Heart left ventricle (tissue), 16 donors: ENCODE measurements at places on chromosomes 1 and 21. TPM values are rescaled to one million over a fixed set of nuclear protein-coding genes. Genes with fewer than 3 reads are reported as not detected.

- no peak for DNase-seq
Measured at GRCh38 chr1:221343607-221344006, 398.3 kb downstream of the DUSP10 start.

Gene MATN1
- not detected for polyA plus RNA-seq

Gene KRTAP19-6
- not detected for polyA plus RNA-seq

- no peak for DNase-seq
Measured at GRCh38 chr1:10916991-10917390, 95.5 kb upstream of the TARDBP start.

GRCh38 chr1:244276646-244277045 lies 175.1 kb downstream of the ADSS2 start:
- no peak for DNase-seq

Gene VWA5B1
- polyA plus RNA-seq: 0.04 TPM

DNA sequence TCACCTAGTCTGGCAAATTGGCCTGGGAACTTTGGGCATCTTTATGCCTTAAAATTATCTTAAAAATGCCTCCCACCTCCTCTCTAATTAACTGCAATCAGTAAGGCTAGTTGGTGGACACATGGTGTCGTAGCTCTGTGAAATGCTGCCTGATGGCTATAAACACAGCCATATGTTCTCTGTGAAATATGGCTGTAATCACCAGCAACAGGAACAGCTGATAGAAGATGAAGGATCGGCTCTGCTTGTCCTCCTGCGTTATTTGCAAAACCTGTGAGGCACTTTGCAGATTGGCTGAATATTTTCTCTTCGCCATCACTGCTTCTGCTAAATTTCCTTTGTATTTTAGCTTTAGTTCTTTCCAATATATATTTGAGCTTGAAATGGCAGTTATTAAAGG lies 419.6 kb downstream of the RWDD3 start:
- no peak for DNase-seq

DNA sequence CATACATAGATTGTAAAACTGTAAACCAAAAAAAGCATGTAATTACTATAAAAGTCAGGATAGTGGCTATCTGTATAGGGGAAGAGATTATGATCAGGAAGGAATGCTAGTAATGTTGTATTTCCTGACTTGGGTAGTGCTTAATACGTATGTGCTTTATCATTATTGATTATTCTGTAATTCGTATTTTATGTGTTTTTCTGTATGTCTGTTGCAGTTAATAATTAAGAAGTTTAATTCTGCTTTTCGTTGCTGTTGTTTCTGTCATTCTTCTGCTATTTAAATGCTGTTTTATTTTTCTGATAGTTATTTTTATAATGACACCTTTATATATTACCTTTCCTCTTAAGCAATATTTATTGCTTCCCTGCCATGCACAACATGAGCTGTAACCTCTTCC lies 29.3 kb upstream of the TRIM33 start:
- no peak for DNase-seq

GRCh38 chr1:56029319-56030003 lies 549.9 kb downstream of the PLPP3 start:
- DNase-seq: no peak

GRCh38 chr1:32275424-32275823 lies 16.5 kb upstream of the HDAC1 start:
- DNase-seq: no peak

DNA sequence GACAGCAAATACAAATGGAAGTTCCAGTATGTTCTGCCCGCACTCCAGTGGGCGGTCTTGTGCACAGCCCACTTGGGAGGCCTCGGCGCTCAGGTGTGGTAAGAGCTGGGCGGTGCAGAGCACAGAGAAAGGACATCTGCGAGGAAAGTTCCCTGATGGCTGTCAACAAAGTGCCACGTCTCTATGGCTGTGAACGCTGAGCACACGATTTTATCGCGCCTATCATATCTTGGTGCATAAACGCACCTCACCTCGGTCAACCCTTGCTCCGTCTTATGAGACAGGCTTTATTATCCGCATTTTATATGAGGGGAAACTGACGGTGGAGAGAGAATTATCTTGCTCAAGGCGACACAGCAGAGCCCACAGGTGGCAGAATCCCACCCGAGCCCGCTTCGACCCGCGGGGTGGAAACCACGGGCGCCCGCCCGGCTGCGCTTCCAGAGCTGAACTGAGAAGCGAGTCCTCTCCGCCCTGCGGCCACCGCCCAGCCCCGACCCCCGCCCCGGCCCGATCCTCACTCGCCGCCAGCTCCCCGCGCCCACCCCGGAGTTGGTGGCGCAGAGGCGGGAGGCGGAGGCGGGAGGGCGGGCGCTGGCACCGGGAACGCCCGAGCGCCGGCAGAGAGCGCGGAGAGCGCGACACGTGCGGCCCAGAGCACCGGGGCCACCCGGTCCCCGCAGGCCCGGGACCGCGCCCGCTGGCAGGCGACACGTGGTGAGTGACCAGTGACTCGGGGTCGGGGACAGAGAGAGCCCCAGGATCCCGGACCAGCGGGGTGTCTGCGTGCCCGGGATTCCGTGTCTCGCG lies at the start of gene IL12RB2:
Gene IL12RB2 (plus strand): TSS at position 623 of the 810 bp plus-strand sequence. CDS start 12,496 bp downstream, outside the sequence.
- DNase-seq: peak; percentile 54

Gene PODN
- 5.2 TPM for polyA plus RNA-seq

GRCh38 chr1:212656730-212657129 lies 42.9 kb downstream of the BATF3 start:
- no peak for DNase-seq

DNA sequence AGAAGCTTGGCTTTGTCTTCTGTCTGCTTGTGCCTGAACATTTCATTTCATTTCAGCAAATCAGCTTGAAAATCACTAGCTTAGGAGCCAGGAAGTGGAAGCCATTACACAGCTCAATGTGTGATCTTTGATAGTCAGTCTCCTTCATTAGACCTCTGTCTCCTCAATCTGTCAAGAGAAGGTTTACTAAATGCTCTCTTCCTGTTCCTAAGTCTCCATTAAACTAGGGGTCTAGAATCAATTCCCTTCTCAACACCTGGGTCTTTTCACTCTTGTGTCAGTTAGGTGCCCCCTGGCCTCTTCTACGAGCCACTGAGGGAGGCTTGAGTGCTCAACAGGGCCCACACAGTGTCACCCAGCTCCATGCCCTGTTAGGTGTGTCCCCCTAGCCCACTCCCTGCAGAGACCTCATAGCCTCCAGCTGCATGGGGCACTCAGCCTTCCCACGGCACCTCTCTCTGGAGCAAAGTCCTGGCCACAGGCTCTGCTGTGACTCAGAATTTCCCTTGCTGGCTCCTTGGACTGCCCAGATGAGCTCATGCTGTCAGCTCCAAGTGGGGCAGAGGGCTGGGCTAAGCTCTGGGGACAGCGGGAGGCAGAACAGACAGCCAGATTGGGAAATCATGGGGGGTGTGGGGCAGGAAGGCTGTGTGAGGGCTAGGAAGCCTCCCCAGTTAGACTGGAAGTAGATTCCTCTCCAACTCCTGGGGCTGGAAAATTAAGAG lies 115.7 kb upstream of the IPO9 start:
- DNase-seq: peak; percentile 97

Gene CFHR5
- not detected for polyA plus RNA-seq

Gene MMP23B
- polyA plus RNA-seq: 85.9 TPM

DNA sequence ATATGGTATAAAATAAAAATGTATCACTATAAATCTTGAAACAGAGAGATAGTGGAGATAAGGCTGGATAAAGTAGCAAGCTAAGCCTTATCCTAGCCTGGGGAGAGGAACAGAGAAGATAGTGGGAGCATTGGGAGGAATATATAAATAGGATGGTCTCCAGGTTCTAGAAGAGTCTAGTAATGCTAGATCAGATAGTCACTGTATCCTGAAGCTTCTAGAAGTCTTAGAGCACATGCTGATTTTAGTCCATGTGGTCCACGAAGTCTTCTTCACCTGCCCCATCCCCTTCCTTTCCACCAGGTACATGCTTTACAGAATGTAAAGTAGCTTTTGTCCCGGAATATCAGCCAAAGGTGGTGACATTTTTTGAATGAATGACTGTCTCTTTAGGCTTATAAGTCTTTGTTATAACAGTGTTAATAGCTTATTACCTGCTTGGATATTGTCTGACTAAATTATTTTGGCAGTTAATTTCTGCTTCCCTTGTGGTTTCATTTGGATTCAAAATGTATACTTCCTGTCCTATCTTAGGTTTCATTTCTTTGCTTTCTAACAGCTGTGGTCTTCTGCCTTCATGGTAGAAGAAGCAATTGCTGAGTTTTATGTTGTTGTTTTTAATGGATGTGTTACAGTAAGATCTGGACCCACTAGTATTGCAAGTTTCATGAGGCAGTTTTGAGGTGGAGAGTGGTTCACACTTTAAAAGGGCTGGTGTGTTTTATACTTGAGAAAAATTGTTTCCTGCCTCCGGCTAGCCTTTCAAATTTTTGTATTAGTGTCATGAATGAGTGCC lies 5.9 kb downstream of the SMG7 start:
- DNase-seq: no peak

GRCh38 chr1:91809317-91809716 lies 76.6 kb downstream of the TGFBR3 start:
- no peak for DNase-seq

GRCh38 chr1:207418351-207418750 lies 35.8 kb upstream of the CR2 start:
- no peak for DNase-seq

DNA sequence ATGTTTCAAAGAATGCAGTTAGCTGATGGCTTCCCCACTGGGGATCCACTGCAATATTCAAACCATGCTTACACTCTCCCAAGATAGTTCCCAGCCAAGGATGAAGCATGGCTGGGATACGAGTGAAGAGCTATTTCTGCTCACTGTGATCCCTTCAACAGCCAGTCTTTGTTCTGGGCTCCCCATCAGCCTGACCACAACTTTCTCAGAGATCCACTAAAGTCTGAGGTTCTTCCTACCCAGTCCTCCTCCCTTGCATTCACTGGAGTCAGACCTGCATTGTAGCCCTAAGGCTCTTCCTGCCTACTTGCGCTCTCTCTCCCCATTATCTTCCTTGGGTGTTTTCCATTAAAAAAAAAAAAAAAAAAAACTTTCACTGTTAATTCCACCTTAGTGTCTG lies 101.4 kb downstream of the TTLL7 start:
- no peak for DNase-seq
